Activated CD4-positive, alpha-beta T cell treated with anti-CD3 and anti-CD28 coated beads for 36 hours (primary cell): ENCODE measurements at places on chromosomes 3 and 15. TPM values are rescaled to one million over a fixed set of nuclear protein-coding genes. Genes with fewer than 3 reads are reported as not detected.

GRCh38 chr3:40779039-40779438, 254.3 kb downstream of the ZNF621 start:
- no peak overlapping the region for H3K27ac ChIP-seq
- no peak for DNase-seq
- H3K4me3 ChIP-seq: no peak overlapping the region

The SYNPR gene
- not detected for total RNA-seq

DNA sequence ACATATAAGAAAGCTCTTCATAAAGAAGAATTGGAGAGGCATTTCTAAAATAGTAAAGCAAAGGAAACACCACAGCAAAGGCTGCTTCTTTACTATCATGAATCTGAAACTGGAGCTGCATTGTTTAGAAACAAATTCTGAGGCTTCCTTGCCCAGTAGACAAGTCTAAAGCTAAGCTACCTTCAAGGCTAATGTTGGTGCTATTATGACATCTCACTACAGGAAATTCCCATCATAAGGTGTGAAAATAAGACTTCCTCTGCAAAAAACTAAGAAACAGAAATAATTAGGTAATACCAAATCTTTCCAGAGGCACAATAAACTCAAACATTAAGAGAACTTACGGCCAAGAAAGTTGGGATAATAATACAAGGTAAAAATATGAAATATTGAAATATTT, 89.9 kb upstream of the P3H2 start:
- H3K27ac ChIP-seq: no peak overlapping the region
- H3K4me3 ChIP-seq: no peak overlapping the region
- H3K27me3 ChIP-seq: peaks cover 18% of the 10 kb centered on the region
- no peak for DNase-seq

GRCh38 chr3:115208066-115208750, 61.1 kb upstream of the ZBTB20 start:
- no peaks in the 10 kb centered on the region for H3K36me3 ChIP-seq
- H3K4me3 ChIP-seq: no peak overlapping the region
- H3K27me3 ChIP-seq: no peaks in the 10 kb centered on the region
- DNase-seq: no peak
- H3K27ac ChIP-seq: no peak overlapping the region

- no peak overlapping the region for H3K27ac ChIP-seq
- no peak for DNase-seq
- no peaks in the 10 kb centered on the region for H3K36me3 ChIP-seq
Observed at GRCh38 chr3:76958274-76958673, 81.6 kb upstream of the ROBO2 start.

The DHFR2 gene
- total RNA-seq: 7.4 TPM

- peaks cover 2% of the 10 kb centered on the region for H3K4me1 ChIP-seq
- H3K27ac ChIP-seq: peak overlapping the region; percentile 10
- no peak overlapping the region for H3K4me3 ChIP-seq
- H3K36me3 ChIP-seq: peaks cover 41% of the 10 kb centered on the region
- DNase-seq: no peak
Observed at GRCh38 chr3:128287216-128287615, 133.9 kb downstream of the EEFSEC start.

DNA sequence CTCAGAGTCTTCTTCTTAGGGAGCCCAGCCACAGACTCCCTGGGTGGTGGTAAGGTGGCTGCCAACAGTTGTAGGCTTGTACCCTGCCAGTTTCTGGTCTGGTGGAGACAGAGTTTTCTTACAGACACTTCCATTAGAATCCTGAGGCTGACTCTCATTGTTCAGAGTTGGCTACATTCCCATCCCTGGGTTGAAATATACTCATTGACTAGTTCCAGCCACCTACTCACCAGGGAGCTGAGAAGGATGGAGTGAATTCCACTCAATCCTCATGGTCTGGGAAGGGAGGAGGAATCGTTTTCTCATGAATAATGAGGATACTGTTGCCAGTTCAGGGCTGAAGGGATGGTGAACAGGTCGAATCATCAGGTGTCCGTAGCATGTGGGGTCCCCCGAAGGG, 226.5 kb upstream of the PROK2 start:
- H3K4me3 ChIP-seq: no peak overlapping the region
- H3K27ac ChIP-seq: no peak overlapping the region
- H3K4me1 ChIP-seq: peaks cover 15% of the 10 kb centered on the region
- no peak for DNase-seq
- peaks cover 9% of the 10 kb centered on the region for H3K27me3 ChIP-seq

The GPR149 gene
- not detected for total RNA-seq

GRCh38 chr3:112474796-112475195, 24.5 kb downstream of the BTLA start:
- H3K27me3 ChIP-seq: no peaks in the 10 kb centered on the region
- H3K27ac ChIP-seq: peak overlapping the region; percentile 69
- no peak for DNase-seq
- peaks cover 62% of the 10 kb centered on the region for H3K4me1 ChIP-seq

The CEMIP gene
- total RNA-seq: 0.04 TPM

GRCh38 chr15:88255484-88256278, 858 bp downstream of the NTRK3 start:
- peak overlapping the region; percentile 44 for H3K4me3 ChIP-seq
- H3K27ac ChIP-seq: no peak overlapping the region
- peak; percentile 22 for DNase-seq
- peaks cover 49% of the 10 kb centered on the region for H3K27me3 ChIP-seq
- peaks cover 23% of the 10 kb centered on the region for H3K4me1 ChIP-seq

DNA sequence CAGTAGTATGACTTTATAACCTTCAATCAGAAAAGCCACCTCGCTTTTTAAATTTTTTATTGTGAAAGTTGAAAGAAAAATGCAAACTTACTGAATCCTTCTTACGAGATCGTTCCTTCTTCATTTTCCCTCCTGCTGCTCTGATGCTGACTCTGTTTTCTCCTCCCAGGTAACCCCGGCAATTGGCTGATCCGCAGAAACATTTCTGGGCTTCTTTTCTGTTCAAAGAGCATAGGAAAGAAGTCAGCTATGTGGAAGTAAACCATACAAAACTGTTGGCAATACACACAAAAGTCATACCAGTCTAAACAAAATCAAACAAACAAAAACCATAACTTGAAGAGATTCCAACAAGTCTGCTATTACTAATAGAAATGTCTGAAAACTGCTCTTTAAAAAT, 66.0 kb downstream of the SETD2 start:
- H3K4me3 ChIP-seq: no peak overlapping the region
- no peak overlapping the region for H3K27ac ChIP-seq
- H3K27me3 ChIP-seq: no peaks in the 10 kb centered on the region

DNA sequence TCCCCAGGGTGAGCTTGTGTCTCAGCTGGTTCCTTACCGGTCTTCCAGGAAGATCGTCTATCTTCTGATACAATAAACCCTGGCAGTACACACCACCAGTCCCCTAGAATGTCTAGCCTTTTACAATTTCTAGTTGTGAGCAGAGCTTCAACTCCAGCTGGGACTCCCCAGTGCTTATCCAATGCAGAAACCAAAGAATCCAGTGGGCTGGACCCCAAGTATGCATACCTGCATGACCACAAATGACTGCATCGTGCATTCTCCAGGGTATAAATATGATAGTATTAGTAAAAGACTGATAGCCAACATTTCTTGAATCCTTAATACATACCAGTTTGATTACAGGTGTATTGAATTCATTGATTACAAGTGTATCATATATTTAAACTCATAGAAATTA, 176.0 kb downstream of the SATB1 start:
- no peak overlapping the region for H3K27ac ChIP-seq
- no peak for DNase-seq
- no peak overlapping the region for H3K4me3 ChIP-seq
- peaks cover 4% of the 10 kb centered on the region for H3K4me1 ChIP-seq
- H3K27me3 ChIP-seq: no peaks in the 10 kb centered on the region
- H3K36me3 ChIP-seq: no peaks in the 10 kb centered on the region

DNA sequence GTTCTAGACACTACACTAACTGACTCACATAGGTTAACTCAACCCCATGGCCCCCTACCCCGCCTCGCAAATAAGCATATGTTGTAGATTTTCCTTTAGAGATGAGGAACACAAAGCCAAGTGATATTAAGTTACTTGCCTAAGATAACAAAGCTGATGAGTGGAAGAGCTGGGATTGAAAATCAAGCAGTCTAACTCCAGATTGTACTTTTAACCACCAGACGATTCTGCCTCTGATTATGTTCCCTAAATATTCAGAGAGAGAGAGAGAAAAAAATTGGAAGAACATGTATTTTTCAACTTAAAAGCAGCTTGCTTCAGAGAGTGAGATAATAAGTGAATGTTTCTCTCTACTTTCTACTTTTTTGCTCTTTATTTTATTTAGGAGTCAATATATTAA, 66.9 kb upstream of the THBS1 start:
- no peaks in the 10 kb centered on the region for H3K4me1 ChIP-seq
- no peak overlapping the region for H3K27ac ChIP-seq
- DNase-seq: no peak
- no peak overlapping the region for H3K4me3 ChIP-seq

The EAF1 gene
- total RNA-seq: 25.6 TPM

GRCh38 chr15:34355241-34355640, 11.8 kb downstream of the LPCAT4 start:
- H3K27ac ChIP-seq: no peak overlapping the region
- DNase-seq: no peak
- peaks cover 17% of the 10 kb centered on the region for H3K36me3 ChIP-seq
- H3K27me3 ChIP-seq: no peaks in the 10 kb centered on the region
- H3K4me3 ChIP-seq: no peak overlapping the region
- no peaks in the 10 kb centered on the region for H3K4me1 ChIP-seq

- no peak for DNase-seq
- H3K27ac ChIP-seq: no peak overlapping the region
- H3K27me3 ChIP-seq: no peaks in the 10 kb centered on the region
- H3K36me3 ChIP-seq: no peaks in the 10 kb centered on the region
Observed at GRCh38 chr3:141828890-141829289, 47.6 kb upstream of the ATP1B3 start.

DNA sequence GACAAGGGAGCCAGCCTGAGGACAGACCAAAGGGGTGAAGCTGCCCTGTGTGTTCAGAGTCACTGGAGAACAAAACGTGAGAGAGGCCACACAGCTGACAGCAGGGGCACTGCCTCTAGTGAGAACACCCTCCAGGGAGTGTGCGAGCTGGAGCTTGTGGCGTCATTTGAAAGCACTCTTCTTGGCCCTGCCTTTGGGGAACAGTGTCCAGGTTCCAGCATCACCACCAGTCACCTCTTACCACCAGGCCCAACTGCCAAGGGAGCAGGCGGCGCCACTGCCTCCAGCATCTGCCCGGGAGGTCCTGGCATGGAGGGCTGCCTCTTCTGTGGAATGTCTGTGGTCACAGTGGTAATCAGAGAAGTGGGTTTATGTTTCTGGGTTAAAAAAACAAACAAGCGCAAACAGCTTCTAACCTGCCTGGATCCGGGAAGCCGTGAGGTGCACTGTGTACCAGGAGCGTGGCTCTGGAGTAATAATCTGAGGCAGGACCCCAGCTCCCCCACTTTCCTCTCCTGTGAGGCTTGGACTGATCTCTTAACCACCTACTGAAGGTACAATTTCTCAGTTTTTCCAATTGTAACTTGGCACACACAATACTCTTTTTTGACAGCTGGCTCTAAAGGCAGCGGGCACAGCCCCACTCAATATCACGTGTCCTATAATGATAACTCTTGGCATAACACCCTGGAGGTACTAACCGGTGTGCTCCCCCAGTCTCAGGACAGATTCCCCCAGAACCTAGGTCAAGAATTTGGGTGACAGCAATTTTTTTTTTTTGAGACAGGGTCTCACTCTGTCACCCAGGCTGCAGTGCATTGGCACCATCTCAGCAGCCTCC, 32.2 kb upstream of the CDCP1 start:
- DNase-seq: no peak
- no peaks in the 10 kb centered on the region for H3K36me3 ChIP-seq

DNA sequence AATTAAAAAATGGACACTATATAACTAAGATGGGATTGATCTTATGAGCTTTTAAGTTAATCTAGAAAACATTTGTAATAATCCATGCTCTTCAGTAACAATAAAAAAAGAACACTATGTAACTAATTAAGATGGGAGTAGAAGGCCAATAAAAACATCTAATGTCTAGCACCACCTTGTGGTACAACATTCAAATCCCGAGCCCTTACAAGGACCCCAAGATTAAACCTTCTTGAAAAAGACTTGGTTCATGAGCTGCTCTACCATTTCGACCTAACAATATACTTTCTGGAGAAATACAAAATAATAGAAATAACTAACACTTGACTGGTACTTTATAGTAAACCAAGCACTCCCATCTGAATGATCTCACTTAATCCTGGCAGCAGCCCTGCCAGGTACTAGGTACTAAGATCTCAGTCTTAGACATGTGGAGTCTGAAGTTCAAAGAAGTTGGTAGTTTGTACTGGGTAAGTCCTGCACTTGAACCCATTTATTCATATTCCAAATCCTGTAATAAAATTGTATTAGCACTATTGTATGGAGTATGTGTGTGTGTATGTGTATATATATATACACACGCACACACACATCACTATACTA, 21.8 kb downstream of the METTL6 start:
- no peaks in the 10 kb centered on the region for H3K27me3 ChIP-seq
- DNase-seq: no peak
- H3K4me1 ChIP-seq: no peaks in the 10 kb centered on the region

The MEGF11 gene
- total RNA-seq: not detected

DNA sequence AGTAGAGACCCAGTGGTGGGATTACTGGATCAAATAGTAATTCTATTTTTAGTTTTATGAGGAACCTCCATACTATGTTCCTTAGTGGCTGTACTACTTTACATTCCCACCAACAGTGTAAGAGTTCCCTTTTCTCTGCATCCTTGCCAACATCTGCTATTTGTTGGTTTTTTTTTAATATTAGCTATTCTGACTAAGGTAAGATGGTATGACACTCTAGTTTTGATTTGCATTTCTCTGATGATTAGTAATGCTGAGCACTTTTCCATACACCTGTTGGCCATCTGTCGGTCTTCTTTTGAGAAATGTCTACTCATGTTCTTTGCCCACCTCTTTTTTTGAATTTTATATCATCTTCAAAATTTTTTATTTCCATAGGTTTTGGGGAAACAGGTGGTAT, 34.2 kb upstream of the RAP2B start:
- H3K27ac ChIP-seq: no peak overlapping the region
- no peaks in the 10 kb centered on the region for H3K36me3 ChIP-seq
- H3K4me3 ChIP-seq: no peak overlapping the region
